ENCODE measurements at places on chromosomes 16 and 17.

GRCh38 chr17:82929011-82929622 lies 89.3 kb upstream of the ZNF750 start:
- DNase-seq, result no peak

GRCh38 chr17:44767493-44767892 lies 8.7 kb downstream of the ADAM11 start:
- no peak for DNase-seq

DNA sequence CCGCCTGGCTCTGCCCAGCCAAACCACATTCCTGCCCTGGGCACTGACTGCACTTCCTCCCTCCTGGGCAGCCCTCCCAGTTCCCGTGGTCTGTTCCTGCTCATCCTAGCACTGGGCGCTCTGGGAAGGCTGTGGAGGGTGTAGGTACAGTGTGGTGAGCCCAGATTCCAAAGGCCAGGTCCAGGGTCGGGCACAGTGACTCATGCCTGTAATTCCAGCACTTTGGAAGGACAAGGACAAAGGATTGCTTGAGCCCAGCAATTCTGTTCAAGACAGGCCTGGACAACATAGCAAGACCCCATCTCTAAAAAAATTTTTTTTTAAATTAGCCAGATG lies 30.6 kb downstream of the C16orf74 start:
- DNase-seq, result no peak

DNA sequence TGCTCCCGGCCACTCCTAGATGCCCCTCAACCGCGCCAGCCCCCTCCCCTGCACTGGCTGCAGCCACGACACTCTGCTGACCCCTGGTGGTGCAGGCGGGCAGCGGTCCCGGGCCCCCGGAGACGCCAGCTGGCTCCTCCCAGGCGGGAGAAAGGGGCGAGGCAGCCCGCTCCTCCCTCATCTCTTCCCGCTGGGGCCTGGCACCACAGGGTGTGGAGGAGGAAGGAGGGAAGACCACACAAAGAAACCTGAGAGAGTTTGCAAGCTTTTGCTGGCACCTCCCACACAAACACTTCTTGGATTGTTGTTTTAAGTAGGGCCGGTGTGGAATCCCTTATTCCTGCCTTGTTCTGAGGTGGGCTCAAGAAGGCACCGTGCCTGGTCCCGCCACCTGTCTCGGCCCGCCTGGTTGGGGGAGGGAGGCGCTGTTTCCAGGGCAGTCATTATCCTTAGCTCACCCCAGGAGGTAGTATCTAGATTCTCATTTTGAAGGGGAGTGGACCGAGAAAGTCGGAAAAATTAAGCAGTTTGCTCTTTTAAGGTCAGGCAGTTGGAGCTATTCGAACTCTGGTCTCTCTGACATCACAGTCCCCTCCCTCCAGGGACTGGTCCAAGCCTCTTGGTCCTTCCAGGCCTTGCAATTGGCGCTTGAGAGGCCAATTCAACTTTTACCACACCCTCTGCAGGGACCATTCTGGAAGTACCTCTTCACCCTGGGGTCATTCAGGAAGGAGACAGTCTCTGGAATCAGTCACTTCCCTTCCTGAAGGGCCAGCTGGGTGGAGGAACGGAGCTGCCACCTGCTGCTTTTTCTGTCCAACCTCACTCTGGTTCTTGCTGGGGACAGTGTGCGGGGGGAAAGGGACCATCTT lies 959 bp upstream of the ANKRD13B start:
- peak; percentile 89 for DNase-seq

Measured in DMS153 (cell line).